Renal cortex interstitium (tissue), 15 donors: ENCODE measurements at places on chromosomes 12 and 14. TPM values are rescaled to one million over a fixed set of nuclear protein-coding genes. Genes with fewer than 3 reads are reported as not detected.
A peak's percentile ranks its signal among the peaks of the same experiment; 100 is the strongest.

- no peak for DNase-seq
Measured at GRCh38 chr14:69985463-69985862, 106.2 kb downstream of the SMOC1 start.

GRCh38 chr12:30753751-30754382 lies 884 bp downstream of the CAPRIN2 start:
- peak; percentile 27 for DNase-seq

DNA sequence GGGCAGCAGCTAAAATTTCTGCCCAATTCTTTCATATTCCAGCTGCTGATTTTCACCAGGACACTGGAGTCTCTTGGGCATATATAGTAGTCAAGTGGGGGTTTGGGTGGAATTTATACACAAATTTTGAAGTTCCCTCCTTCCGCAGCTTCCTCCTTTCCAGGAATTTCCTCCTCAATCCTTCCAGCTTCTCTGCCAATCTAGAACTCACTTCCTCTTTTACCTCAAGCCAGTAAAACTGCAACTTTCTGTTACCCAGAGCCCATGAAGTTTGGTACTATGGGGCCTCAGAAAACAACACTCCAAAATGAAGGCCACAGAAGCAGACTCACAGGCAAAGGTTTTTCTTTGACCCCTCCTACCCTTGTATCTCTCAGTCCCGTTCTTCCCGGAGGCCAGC lies 51.7 kb upstream of the G2E3 start:
- DNase-seq = no peak

DNA sequence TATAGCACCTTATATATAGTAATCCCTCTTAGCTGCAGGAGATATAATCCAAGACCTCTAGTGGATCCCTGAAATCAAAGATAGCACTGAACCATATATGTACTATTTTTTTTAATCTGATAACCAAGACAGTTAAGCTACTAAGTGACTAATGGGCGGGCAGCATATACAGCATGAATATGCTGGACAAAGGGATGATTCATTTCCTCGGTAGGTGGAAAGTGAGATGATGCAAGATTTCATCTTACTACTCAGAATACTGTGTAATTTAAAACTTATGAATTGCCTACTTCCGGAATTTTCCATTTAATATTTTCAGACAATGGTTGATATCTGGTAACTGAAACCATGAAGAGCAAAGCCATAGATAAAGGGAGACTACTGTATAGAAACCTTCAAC lies 36.2 kb downstream of the PRMT8 start:
- DNase-seq = no peak

- no peak for DNase-seq
Measured at GRCh38 chr14:103356024-103356682, 22.1 kb downstream of the EIF5 start.

- DNase-seq = no peak
Measured at GRCh38 chr12:27551172-27551840, 27.3 kb downstream of the PPFIBP1 start.

DNA sequence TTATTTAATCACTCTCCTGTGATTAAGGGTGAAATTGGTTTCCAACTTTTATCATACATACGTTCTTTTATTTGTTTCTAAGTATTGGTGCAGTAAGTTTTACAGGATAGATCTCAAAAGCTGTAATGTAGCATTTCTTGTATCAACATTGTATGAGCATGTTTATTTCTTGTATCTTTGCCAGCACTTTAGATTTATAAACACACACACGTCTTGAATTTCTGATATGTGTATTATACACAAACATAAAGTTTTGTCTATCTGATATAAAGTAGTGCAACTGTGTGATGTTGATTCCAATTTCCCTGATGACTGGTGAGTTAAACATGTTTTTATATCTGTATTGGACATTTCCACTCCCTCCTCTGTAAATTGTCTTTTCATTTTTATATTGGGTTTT lies 134.7 kb downstream of the NOVA1 start:
- no peak for DNase-seq

Gene CACNA2D4
- 2.5 TPM for polyA plus RNA-seq

Gene TPPP2
- polyA plus RNA-seq = 3.7 TPM
